ENCODE measurements at places on chromosomes 7 and 10.

DNA sequence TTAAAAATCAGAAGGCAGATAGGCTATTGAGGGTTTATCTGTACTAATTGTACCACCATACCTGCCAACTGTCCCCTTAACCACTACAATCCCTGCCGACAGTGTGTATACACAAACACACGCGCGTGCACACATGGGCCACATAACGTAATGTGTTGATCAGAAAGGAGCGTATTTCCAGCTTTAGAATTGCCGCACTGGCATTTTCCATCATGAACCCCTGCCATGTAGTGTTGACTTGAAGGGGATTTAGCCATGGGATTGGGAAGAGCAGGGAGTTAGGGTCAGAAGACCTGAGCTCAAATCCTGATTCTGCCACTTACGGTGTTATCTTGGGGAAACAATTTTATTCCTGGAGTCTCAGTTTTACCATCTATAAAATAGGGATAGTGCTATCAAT, 158.9 kb downstream of the TCF7L2 start:
- no peak for DNase-seq

GRCh38 chr7:52502281-52502680, 533.2 kb upstream of the POM121L12 start:
- DNase-seq = no peak

GRCh38 chr7:105648561-105649401, 67.5 kb upstream of the EFCAB10 start:
- no peak for DNase-seq

- no peak for DNase-seq
Observed at GRCh38 chr7:67610897-67611296, 614.3 kb downstream of the TYW1 start.
